ENCODE measurements at places on chromosomes 3 and 15. TPM values are rescaled to one million over a fixed set of nuclear protein-coding genes. Genes with fewer than 3 reads are reported as not detected.

GRCh38 chr3:64743156-64743886 is 55.5 kb upstream of the ADAMTS9 start:
- DNase-seq, result no peak

GRCh38 chr3:138370321-138370720 is 21.9 kb downstream of the MRAS start:
- no peak for DNase-seq

GRCh38 chr3:14617508-14618023 is 34.0 kb upstream of the CCDC174 start:
- DNase-seq, result no peak

DNA sequence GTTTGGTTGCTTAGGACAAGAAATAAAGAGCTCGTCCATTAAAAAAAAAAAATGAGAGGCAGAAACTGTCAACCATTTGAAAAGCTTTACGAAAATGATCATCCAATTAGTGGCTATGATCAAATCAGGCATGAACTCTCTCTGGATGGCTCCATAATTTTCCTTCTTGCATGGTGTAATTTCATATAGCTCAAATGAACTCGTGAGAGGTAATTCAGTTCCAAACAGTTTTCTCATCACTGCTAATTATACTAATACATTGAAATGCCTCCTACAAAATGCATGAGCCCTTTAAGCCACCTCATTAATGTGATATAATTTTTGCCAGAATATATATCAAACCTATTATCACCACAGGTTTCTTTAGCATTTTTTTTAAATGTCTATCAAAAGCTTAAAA is 239.5 kb upstream of the MEIS2 start:
- DNase-seq, result no peak

DNA sequence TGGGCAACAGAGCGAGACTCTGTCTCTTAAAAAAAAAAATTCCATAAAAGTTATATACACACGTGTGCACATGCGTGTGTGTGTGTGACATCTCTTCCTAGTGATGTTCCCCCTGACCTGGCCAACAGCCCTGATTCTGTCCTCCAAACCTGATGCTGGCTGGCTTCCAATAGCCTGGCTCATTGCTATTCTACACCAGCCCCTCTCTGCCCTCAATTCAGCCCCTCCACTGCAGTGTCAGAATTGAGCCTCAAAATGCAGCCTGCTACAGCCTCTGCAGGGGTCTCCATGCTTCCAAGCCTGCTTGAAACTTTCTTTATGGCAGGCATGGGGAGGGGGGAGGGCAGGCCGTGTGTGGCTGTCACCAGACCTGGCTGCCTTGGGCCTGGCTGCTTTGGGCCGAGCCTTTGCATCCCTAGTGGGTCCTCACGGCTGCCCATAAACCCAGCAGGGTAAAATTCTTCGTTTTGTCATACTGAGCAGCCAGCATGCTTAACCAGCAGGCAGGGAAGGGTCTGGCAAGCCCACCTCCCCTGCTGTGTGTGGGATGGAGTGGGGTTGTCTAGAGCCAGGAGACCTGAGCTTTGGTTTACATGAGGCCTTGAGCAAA is 22.7 kb upstream of the DOCK3 start:
- DNase-seq, result no peak

- DNase-seq, result no peak
These were observed 427.0 kb upstream of the RBMS3 start for GRCh38 chr3:28853830-28854229.

Gene DAPK2
- total RNA-seq, result 3.3 TPM

Measured in activated T-cell treated with anti-CD3 and anti-CD28 coated beads, Interleukin-2, amount 50 U/mL, for 72 hours (primary cell).